Immature natural killer cell (primary cell): ENCODE measurements at places on chromosomes 13 and 19. TPM values are rescaled to one million over a fixed set of nuclear protein-coding genes. Genes with fewer than 3 reads are reported as not detected.

GRCh38 chr13:64510747-64511146 is 2719.4 kb downstream of the PCDH9 start:
- no peak for DNase-seq

STOML3 gene
- polyA plus RNA-seq = not detected

- peak; percentile 25 for DNase-seq
These were observed 22.4 kb upstream of the ARHGEF18 start for GRCh38 chr19:7326105-7326877.

GRCh38 chr13:60230593-60230992 is 66.9 kb upstream of the DIAPH3 start:
- DNase-seq = no peak

DNA sequence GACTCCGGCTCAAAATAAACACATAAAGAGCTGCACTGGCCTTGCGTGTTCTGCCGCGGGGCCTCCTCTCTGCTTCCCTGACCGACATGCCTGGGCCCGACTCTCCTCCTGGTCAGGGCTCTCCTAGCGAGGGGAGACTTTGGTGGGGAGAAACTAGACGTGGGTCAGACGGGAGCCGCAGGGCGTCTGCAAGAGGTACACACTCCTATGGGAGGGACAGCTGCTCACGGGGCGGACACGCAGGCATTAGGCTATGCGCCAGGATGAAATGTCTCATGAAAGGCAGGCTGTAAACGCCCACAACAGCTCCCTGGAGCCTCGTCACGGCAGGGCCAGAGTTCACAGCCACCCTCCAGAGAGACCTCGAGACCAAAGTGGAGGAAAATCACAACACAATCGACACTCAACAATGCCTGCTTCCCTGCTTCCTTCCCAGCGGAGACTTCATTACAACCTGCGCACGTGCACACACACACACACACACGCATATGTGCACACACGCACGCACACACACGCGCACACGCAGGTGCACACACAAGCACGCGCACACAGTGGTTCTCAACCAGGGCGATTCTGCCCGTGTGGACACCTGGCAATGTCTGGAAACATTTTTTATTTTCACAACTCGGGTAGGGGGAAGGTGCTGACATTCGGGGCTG is 5.8 kb downstream of the SLC39A3 start:
- DNase-seq = no peak

PROZ gene
- polyA plus RNA-seq = not detected

DNA sequence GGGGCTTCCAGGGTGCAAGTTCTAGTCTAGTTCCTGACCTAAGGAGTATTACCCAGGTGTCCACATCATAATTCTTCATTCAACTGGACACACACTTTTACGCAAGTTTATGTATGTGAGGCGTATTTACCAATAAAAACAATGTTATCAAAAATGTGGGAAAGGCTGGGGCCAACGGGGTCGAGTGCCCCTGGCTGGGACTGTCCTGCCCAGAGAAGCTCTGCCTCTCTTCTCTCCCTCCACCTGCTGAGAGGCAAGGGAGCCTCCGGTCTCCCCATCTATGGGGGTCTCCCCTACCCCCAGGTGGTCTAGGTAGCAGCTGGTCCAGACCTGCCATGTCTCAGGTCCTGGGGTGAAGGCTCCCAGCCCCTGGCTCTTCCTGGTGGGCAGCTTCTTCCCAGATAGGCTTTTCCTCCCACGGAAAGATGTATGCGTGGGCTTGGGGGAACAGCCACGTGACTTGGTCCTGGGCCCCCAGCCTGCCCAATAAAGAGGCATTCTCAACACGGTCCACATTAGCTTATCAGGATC is 132.4 kb downstream of the USP12 start:
- no peak for DNase-seq

DNA sequence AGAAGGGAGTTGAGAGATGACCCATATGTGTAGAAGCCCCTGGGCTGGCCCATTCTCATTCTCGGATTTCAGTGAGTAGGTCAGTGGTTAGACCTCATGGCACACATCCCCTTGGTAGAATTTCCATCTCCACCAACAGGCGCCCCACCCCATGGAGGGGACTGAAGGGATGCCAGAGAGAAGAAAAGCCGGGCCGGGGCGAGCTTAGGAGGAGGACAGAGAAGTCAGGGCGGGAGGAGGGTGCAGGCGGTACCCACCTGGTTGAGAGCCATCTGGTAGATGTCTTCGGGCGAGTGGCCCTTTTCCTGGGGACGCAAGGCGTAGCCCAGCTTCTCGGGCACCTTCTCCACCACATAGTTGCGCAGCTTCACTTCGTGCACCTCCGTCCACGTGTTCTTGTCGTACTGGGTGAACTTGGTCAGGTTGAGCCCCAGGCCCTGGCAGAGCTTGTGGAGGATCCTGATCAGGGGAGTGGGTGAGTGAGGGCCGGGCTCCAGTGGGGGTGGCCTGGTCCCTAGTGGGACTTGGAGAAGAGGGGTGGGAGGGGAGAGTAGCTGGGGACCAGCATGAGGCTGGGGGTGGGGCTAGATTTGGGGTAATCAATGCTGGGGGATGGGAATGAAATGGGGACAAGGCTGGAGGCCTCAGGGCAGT is 2.5 kb downstream of the IL4I1 start:
- no peak for DNase-seq

- no peak for DNase-seq
These were observed 159.0 kb downstream of the USP12 start for GRCh38 chr13:27012482-27013197.

GARIN5A gene
- 0.68 TPM for polyA plus RNA-seq

- DNase-seq = no peak
These were observed 65.0 kb upstream of the TRPC4 start for GRCh38 chr13:37934339-37935191.

DNA sequence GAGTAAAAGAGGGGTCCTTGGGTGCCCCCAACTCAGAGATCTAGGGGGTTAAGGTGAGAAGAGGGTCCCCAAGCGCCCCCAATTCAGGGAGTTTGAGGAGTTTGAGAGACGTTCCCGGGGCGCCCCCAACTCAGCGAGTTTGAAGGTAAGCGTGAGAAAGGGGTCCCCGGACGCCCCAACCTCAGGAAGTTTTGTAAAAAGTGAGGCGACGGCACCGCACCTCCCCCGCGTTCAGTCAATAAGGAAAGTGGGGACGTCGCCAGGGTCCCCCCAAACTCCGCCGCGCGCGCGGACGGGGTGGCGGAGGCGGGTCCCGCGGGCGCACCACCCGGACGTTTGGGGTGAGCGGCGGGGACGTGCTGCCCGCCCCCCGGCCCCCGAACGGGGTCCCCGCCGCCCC is 353 bp downstream of the RFX2 start:
- no peak for DNase-seq

GRCh38 chr13:49561062-49561410 is 24.3 kb downstream of the RCBTB1 start:
- no peak for DNase-seq

IQCN gene
- polyA plus RNA-seq = not detected

GRCh38 chr13:23510544-23510916 is 59.7 kb upstream of the TNFRSF19 start:
- no peak for DNase-seq

IFNL1 gene
- polyA plus RNA-seq = 2.2 TPM

DNA sequence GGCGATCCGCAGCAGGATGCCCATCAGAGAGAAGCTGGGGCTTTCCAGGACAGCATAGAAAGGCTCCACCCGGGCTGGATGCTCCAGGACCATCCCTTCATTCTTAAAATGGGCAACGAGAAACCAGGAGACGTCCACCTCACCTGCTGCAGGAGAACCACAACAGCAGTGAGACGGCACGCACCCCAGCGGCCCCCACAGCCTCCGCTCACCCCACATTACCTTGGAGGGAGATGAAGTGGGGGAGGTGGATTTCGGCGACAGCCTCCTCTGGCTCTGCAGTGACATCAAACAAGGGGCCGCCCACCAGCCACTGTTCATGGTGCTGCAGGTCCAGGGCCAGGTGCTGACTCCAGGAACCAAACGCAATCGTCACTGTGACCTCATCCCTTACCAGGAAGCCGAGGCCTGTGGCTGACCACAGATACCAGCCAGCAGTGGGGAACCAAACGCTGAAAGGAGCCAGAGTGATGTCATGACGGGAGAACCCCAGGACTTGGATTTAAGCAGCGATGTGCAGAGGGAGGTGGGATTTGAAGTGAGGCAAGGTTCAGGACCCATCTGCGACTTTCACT is 25.1 kb downstream of the CARD8 start:
- DNase-seq = peak; percentile 15

DNA sequence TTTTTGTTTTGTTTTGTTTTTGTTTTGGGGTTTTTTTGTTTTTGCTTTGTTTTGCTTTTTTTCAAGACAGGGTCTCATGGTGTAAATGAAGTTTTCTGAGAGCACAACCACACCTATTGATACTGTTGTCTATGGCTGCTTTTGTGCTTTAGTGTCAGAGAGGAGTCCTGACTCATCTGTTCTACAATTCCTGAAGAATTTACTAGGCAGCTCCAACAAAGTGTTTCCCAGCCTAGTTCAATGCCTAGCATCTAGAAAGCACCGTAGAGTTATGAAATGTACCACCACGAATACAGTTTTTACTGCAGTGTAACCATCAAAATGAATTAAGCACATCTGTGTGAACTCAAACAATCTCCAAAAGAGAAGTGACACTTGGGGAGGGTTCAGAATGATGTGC is 21.2 kb downstream of the SAFB start:
- no peak for DNase-seq
